ENCODE measurements at places on chromosomes 6 and 20.

DNA sequence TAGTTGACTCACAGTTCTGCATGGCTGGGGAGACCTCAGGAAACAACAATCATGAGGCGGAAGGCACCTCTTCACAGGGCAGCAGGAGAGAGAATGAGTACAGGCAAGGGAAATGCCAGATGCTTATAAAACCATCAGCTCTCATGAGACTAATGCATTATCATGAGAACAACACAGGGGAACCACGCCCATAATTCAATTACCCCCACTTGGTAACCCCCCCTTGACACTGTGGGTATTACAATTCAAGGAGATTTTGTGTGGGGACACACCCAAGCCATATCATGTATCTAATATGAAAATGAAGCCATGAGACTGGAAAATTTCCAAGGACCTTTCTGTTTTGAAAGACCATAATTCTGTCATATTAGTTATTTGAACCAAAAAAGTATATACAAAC, 342.4 kb upstream of the PLCB4 start:
- DNase-seq: no peak

GRCh38 chr6:108294297-108294726, 542 bp upstream of the AFG1L start:
- no peak for DNase-seq

DNA sequence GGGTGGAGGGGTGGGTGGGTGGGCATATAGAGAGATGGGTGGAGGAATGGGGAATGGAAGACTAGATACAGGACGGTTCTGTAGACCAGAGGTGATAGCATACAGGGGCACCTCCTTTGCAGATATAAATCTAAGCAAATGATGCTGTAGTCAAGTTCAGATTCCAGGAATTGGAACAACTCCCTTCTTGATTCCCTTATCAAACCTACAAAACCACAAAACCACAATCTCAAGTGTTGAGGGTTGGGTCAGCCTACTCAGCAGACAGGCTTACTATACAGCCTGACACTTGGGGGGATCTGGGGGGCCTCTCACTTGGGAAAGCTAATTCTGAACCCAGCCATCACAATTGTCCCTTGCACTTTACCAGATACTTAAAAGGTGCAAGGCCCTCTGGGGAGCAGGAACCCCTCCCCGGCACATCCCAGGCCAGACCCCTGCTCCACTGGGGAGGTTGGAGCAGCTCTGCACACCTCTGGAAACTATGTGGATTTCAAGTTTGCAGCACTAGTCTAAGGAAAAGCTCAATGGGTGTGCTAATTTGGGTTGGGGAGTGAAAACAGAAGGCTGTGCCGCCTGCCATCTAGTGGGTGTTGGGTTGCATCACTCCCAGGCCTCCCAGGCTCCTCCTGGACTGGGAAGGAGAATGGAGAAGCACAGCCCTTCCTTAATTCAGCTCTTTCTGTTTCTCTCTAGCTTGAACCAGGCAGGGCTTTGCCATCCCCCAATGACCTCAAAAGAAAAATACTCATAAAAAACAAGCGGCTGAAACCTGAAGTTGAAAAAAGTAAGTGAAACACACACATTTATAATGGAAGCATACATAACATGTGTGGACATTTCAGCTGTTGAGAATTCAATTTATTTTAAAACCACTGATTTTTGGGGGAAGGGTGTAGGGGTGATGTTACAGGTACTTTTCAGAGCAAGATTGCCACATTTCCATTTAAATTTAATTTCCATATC, 121.2 kb upstream of the LAMP5 start:
- DNase-seq: peak; percentile 28

- DNase-seq: no peak
Observed at GRCh38 chr6:44926556-44926955, 401.6 kb upstream of the RUNX2 start.

- no peak for DNase-seq
Observed at GRCh38 chr20:1537731-1538058, 19.8 kb downstream of the SIRPD start.

DNA sequence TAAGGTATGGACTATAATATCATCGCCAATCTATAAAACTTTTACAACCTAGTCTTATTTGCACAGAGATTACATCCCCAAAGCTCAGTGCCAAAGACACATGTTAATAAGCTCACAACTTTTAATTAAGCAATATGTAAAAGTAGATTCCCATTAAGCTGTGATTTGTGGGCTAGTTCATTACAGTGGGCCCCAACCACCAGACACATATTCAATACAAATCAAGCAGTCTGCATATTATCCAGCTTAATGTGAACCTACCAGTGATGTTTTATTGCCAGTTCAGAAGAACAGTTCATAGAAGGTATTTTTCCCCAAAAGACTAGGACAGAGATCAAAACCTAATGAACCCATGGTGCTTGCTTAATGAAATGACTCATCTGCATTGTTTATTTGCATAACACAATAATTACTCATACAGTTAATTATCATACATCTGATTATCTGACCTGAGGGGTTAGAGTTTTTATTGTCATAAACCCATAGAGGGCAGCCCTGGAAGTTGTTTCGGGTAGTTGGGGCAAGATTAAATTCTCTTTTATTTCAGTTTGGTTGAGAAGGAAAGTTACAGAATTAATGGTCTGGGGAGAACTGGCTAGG, 831.0 kb downstream of the TFAP2A start:
- no peak for DNase-seq

DNA sequence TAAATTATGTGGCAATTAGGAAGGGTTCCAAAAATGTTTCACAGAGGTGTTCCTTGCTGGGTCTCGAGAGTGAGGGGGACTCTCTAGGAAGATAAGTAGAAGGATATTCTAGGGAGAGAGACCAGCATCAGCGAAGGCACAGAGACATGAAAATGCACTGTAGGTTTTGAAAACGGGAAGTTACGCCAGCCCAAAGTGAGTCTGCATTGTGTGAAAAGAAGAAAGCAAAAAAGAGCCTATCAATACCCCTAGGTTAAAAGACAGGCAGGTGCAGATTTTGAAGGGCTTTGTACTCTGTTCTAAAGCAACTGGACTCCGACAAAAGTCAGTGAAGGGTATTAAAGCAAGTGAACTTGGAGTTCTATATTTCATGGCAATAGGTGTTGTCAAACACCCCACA, 25.7 kb upstream of the MRAP2 start:
- no peak for DNase-seq

- peak; percentile 63 for DNase-seq
Observed at GRCh38 chr6:89242574-89243330, 25.6 kb upstream of the GABRR1 start.

GRCh38 chr6:134166511-134167261, 114.3 kb upstream of the SLC2A12 start:
- peak; percentile 27 for DNase-seq

- DNase-seq: peak; percentile 81
Observed at GRCh38 chr20:39660226-39660625, 698.1 kb downstream of the DHX35 start.

DNA sequence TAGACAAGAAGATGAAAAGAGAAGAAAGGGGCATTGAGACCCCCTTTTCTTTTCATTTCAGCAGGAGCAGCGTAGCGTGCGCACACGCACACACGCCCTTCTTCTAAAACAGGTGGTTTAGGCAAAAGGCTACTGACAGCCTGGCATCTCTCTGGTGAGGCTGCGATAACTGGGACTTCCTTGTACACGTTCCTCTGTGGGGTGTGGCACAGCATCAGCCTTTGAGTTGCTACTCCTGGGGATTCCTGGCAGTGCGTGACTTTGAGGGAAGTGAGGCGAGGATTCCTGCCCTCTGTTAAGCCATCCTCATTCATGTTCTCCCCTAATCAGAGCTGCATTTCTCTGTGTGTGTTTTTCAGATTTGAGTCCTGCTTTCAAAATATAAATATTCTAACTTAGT, 94.7 kb downstream of the TMEM170B start:
- no peak for DNase-seq

- DNase-seq: no peak
Observed at GRCh38 chr6:138415125-138415524, 11.1 kb downstream of the HEBP2 start.

DNA sequence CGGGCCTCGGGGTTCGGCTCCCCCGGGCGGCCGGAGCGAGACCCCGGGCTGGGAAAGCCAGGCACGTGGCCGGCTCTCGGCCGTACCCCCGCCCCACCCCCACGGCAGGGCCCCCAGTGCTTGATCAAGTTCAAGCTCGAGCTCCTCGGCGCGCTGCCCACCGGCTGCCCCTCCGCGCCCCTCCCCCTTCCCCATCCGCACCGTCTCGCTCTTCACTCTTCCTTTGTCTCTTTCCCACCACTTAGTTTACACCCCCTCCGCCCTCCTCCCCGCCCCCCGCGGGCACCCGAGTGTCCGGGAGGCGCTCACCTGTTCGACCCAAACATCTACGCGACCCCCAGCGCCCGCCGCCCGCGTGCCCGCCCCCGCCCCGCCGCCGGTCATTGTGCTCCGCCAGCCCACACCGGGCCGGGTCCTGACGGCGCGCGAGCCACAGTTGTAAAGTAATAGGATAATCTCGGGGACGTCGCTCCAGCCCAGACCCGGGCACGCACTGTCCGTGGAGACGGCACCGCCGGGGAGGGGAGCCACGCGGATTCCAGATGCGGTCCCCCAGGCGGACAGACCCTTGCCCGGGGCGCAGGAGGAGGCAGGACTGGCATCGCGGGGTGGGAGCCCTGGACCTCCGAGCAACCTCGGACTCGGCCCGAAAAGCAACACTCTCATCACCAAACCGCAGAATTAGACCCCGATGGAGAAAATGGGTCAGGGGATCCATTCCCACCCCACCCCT, 100.7 kb downstream of the NOL4L start:
- peak; percentile 26 for DNase-seq

DNA sequence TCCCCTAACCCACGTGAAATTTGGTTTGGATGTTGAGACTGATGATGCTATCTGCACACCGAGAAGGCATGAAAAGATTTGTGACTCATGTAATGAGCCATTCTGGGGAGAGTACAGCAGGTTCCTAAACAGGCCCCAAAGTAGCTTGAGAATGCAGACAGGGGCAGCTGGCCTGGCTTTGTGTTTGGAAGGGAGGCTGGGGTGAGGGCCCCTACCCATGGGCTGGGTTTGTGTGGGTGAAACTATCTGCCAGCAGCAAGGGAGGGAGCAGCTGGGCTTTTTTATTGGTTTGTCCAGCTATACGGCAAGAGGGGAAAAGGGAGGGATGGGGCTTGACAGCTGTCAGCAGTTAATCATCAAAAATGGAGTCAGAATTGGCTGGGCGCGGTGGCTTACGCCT, 87.0 kb upstream of the RNF24 start:
- no peak for DNase-seq

- DNase-seq: no peak
Observed at GRCh38 chr20:21767739-21768223, 62.3 kb downstream of the PAX1 start.

- no peak for DNase-seq
Observed at GRCh38 chr6:109342506-109342905, 39.8 kb downstream of the CD164 start.

DNA sequence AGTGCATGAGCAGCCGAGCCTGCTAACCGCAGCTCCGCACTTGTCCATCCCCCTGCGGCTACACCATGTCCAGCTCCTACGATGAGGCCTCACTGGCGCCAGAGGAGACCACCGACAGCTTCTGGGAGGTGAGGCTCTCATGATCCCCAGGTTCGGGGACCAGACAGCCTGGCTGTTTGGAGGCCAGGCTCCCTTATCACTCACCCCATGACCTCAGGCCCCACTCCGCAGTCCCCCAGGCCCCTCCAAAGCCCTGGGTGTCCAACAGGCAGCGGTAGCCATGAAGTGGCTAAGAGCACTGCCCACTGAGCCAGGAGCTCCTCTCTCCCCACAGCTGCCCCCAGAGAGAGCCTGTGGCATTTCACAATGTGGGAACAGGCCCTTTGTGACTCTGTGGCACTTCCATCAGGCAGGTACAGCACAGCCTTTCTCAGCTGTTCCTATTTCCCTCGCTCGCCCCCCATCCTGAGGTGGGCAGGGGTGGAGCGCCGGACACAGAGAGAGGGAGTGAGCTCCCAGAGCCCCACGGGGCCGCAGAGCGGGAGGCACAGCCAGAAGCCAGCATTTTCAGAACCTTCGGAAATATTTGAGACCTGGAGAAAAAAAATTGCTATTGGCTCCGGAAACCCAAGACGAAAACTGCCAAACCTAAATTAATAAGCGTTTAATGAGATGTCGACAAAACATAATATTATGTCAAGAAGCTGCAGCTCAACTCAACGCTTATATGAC, 29.7 kb downstream of the SPDEF start:
- DNase-seq: peak; percentile 8

GRCh38 chr6:51866867-51867266, 220.5 kb downstream of the PKHD1 start:
- no peak for DNase-seq

- DNase-seq: no peak
Observed at GRCh38 chr20:5691918-5692618, 58.1 kb upstream of the SHLD1 start.
